ELF-1 (cell line): ENCODE measurements at places on chromosomes 2 and 18.

DNA sequence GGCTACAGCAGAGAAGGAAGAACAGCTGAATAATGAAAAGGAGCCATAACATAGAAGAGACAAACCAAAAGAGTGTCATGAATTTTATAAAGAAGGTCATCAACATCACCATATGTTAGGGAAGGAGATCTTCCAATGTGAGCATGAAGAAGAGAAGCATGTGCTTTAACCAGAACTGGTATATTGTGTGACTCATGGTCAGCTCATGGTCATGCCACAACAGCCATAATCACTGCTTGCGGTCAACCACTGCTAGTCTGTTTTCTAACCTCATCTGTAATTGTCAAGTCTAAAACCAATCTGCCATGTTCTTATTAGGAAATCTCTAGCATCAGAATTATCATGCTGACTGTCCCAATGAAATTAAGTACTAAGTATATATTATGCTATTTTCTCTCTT, 204.1 kb upstream of the VRK2 start:
- no peak for DNase-seq

GRCh38 chr2:66885775-66886383, 451.0 kb downstream of the MEIS1 start:
- no peak for DNase-seq

GRCh38 chr2:28972778-28973335, 8.2 kb upstream of the TOGARAM2 start:
- no peak for DNase-seq

- no peak for DNase-seq
Observed at GRCh38 chr2:16728351-16729136, 62.9 kb upstream of the CYRIA start.

DNA sequence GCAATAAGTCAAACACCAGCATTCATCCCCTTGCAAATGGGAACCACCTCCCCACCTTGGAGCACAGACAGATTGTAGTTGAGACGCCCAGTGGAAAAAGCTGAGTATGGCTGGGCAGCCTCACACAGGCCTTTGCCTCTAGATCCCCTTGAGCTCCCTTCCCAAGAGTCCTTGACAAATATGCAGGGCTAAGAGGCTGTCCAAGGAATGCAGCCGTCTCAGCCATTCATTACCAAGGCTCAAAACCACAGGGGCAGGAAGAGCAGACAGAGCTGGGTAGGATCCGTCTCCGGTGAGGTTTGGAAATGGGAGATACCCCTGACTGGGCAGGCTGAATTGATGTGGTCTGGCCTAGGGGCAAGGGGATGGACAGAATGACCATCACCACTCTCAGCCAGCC, 557.1 kb downstream of the TNS1 start:
- peak; percentile 24 for DNase-seq

DNA sequence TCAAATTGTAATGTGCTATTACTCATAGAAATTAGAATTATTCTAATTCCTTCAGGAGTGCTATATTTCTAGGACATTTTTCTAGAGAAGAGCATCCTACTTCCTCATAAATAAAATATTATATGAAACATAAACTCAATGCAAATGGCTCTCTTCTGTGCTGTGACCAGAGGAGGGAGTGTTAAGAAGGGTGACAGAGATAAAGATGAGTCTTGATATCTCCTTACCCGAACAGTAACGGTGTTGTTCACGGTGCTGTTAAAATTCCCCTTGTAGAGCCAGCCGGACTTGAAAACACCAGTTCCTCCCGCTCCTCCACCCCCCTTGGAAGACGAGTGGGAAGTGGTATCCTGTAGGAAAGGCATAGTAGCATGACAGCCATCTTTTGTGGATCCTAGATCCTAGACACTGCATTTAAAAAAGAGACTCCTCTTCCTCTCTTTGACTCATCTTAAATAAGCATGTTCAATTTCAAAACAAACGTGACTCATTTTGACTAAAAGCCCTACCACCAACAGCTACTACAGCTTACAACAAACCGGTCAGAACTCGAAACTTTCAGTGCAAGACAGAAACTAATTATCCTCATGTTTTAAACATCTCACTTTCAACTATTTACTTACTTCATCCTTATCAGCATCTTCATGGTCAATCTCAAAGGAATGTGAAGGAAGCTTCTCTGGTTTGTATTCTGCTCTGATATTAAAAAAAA, 156.3 kb downstream of the DOCK10 start:
- no peak for DNase-seq

DNA sequence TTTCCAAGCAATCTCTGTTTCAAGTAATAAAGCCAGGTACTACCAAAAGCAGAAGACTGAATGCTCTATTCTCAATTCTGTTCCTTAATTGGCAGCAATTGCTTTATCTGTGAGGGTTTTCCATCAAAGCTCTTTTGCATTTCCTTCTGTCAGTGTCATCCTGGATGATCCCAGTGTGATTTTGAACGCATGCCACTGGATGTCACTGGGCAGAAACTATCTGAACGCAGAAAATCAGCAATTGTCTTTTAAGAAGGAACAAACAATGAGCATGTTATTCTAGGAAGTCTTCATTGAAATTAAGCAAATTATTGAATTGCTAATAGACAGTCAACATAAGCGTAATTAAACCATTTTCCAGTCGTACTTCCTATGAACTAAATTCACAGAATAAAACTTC, 259.0 kb upstream of the REG3G start:
- DNase-seq: no peak
